ENCODE measurements at places on chromosomes 16 and 17.

DNA sequence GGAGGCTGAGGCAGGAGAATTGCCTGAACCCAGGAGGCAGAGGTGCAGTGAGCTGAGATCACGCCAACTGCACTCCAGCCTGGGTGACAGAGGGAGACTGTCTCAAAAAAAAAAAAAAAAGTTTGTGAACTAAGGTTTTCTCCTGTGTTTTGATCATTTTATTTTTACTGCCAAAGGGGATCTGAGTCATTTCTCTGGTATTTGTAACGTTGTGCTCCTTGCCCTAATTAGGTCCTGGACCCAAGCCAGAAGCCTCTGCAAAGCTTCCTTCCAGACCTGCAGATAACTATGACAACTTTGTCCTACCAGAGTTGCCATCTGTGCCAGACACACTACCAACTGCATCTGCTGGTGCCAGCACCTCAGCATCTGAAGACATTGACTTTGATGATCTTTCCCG lies 32.1 kb downstream of the IST1 start:
- no peak for DNase-seq

GRCh38 chr17:41710472-41711090 lies 1.6 kb upstream of the GAST start:
- DNase-seq, result no peak

GRCh38 chr17:1153795-1154546 lies 25.8 kb downstream of the ABR start:
- peak; percentile 43 for DNase-seq

- DNase-seq, result no peak
These were observed 200.4 kb upstream of the PMFBP1 start for GRCh38 chr16:72372087-72373045.

- DNase-seq, result no peak
These were observed 2.6 kb downstream of the RIPOR1 start for GRCh38 chr16:67531247-67531646.

DNA sequence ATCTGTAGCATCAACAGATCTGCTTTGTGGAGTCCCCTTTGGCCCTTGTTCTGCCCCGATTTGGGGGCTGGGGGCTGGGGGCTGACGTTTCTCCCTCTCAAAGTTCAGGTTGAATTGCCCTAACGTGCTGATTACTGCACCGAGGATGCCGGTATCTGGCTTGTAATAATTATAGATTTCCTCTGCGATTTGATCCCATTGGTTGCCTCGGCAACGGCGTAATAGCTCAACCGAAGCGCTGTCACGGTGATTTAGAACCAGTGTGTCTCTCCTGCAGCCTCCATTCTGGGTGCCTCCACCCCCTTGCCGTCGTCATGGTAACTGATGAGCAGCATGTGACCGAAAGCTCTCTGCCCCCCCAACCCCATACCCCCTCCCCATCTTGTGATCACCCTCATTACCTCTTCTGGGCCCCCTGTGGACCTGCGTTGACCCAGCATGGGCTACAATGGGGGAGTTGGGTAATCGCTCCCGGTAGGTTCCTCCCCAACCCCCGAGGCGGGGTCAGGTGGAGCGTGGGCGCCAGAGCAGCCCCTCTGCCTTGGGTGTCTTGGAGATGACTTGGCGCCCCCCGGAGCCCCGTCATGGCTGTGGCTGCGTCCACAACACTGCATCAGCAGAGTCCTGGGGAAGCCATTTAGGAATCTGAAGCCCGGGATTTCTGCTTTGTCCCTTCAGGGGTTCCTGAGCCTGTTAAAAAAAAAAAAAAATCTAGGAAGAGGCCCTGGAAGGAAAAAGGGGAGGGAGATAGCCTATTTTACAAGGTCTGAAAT lies 38.4 kb downstream of the ABAT start:
- no peak for DNase-seq

DNA sequence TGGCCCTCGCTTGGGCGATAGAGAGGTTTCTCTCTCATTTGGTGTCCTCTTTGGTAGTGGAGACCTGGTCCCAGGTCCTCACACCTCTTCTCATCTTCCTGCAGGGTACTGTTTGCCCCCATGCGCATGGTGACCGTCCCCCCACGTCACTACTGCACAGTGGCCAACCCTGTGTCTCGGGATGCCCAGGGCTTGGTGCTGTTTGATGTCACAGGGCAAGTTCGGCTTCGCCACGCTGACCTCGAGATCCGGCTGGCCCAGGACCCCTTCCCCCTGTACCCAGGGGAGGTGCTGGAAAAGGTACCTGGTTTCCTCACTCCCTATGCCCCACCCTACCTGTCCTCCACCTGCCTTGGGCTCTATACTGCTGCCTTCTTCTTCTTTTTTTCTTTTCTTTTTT lies 10.5 kb downstream of the MVP start:
- no peak for DNase-seq

GRCh38 chr17:64328036-64328858 lies 62.4 kb downstream of the PECAM1 start:
- no peak for DNase-seq

DNA sequence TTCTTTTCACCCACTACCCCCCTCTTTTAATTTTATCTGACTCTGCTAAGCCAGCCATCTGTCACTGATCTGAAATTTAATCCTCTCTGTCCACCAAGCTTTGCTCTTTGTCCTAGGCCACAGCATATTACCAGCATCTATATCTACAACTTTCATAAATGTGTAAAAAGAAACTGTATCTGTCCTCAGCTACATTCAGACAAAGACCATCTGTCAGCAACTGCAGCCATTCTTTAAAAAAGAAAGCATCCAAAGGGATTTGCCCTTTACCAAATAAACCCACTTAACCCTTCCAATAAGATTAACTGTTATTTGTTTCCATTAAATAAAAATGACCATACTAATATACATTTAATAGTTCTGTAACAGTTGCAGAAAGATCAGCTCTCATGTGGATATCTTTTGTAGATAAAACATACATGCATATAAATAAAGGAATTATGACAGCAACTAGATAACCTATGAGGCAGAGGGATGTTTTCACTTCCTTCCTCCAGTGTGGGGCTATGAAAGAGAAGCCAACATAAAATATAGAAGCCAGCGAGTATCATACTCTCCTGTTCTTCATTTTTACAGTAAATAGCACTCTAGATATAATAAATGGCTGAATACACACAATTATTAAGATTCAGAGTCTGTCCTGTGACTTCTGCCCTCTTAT lies 602.5 kb upstream of the SALL1 start:
- no peak for DNase-seq

DNA sequence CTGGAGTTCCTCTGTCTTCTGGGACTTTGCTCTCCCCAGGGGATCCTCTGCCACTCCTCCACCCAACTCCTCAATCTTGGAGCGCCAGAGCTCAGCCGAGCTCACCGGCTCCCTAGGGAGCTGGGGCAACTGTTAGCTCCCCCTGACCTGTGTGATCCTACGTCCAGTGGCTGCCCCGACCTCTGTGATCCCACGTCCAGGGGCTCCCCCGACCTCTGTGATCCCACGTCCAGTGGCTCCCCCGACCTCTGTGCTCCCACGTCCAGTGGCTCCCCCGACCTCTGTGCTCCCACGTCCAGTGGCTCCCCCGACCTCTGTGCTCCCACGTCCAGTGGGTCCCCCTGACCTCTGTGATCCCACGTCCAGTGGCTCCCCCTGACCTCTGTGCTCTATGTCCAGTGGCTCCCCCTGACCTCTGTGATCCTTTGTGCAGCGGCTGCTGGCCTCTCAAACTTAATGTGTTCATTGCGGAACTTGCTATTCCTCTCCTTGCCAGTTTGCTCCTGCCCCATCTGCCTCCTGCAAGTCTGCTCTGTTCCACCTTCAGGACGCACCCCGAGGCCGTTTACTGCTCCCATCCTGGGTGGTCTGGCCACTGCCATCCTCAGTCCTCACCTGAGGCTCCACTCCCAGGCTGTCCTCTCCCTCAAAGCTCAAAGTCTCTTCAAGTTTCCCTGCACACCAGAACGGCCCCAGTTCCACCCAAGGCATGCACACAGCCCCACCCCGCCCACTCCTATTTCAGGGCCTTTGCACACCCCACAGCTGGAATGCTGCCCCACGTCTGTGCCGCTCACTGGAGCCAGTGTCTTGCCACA lies 2.8 kb downstream of the VPS9D1 start:
- no peak for DNase-seq

DNA sequence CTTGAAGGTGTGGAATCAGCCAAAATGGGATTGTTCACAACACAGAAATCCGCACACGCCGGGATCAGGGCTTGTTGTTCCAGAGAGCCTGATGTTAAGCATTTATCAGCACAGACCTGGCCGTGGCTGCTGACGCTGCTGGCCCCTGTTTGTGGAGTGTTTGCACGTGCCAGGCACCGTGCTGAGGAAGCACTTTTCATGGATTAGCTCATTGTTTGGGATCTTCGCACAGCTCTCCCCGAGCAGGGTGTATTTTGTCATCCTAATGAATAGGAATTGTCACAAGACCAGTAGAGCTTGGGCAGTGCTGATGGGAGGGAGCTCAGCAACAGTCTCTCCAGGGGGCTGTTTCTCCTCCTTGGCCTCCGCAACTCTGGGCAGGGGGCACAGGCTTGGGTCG lies 160.4 kb upstream of the PLCG2 start:
- DNase-seq, result no peak

DNA sequence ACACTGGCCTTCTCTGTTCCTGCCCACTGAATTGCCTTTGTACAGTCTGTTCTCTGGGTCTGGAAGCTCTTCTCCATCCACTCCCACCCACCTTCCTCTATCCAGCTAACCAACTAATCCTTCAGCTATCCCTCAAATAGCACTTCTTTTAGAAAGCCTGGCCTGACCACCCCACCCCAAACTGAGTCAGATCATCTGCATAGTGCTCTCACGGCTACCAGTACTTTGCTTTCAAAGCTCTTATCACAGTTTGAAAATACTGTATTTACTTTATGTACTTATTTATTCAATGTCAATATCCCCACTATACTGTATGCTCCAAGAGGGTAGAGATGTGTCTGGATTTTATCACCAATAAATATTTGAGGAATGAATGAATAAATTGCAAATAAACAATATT lies 4.5 kb upstream of the CLDN7 start:
- no peak for DNase-seq

DNA sequence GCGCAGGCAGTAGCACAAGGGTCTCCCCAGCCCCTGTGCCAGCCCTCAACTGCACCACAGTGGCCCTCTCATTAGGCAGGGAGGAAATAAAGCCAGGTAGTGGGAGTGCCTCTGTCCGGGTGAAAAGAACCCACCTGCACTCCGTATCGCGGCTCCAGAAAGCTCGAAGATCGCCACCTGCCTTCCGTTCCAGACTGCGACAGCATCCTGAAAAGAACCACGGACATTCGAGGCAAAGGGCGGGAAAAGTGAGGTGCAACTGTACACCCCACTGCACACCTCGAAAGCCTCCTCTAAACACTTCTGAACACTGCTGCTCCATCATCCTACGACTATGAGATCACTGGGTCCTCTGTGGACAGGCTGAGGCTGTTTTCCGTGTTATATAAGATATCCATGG lies 28.7 kb downstream of the IFT140 start:
- no peak for DNase-seq

- no peak for DNase-seq
These were observed 292.0 kb upstream of the TNRC6C start for GRCh38 chr17:77666462-77666861.

DNA sequence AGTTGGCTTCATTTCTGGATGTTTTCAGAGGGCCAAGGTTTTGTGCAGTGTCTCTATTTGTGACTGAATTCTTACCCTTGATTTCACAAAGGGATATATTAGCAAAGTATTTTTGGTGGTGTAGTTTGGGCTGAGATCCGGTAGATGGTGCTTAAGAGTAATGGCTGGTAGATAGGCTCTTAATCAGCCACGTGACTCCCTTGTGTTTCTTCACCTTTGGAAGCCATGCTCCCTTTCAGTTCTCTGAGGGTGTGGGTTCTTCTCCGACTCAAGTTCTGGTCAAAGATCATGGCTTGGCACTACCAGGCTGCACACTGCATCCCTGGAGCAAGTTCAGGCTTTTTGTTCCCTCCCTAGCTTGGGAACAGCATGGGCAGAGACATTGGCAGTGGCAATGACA lies 887.3 kb downstream of the CDH8 start:
- DNase-seq, result no peak

- DNase-seq, result no peak
These were observed 68.3 kb downstream of the MSI2 start for GRCh38 chr17:57324631-57325030.

DNA sequence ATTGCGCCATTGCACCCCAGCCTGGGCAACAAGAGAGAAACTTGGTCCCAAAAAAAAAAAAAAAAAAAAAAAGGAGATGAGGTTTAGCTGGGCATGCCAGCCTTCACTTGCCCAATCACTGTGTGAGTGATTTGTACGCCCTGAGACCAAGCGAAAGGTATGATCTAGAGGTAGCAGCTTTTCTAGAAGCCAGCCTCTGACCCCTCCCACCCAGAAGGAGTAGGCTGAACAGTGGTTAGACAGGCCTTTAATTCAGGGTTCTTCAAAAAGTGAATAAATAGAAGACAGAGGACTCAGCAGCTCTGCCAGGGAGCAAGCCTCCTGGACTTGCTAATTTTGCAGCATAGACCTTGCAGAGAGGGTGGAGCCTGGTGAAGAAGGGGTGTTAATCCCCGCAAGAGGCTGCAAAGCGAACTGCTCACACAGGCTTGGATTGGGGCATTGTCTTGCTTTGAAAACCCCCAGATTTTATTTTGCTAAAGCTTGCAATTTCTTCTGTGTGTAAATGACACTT lies 7.1 kb upstream of the CYTH1 start:
- DNase-seq, result no peak

GRCh38 chr17:82881900-82882714 lies 42.3 kb upstream of the ZNF750 start:
- no peak for DNase-seq

- no peak for DNase-seq
These were observed 51.7 kb downstream of the NXN start for GRCh38 chr17:927611-928461.

DNA sequence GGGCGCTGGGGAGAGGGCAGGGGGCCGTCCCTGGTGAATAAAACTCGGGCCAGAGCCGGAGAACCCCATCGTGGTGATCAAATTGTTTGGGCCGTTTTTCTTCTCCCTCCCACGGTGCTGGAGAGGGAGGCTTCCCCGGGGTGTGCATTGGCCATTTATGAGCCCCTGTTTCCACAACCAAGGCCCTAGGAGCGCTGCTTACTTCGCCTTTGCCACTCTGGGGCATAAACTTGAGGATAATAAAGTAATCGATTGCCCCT lies 544 bp downstream of the CCP110 start:
- no peak for DNase-seq

DNA sequence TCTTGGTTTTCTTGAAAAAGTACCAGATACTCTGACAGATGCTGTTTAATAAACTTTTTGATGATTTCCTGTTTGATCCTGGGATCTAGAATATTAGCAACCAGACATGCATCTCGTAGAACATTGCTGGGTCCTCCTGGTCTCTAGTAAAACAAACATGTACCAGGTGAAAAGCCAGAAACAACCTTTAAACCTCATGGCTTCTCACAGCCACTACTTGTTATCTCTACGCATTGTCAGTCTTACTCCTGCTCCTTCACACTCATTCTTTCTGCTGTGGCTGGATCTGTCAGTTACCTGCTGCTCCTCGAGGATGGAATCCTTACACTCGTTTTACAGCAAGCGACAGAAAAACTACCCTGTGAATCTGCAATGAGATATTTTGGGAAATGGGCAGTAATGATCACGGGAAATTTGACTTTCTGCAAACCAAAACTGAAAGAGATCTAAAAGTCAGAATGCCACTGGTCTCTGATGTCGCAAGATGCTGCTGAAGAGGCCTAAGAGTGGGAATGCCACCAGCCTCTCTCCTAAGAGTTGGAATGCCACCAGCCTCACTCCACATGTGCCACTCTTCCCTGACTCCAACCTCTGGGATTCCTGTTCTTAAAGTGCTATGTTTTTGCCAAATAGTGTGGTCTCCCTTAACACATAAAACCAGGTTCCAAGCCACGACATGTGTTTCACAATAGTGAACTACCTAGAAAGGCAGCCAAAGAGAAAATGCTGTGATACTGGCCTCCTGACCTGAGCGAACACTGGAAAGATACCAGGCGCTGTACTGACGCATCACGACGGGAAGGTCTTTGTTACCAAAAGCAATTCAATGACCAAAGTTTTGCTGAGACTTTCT lies 86.3 kb downstream of the VPS53 start:
- DNase-seq, result no peak

All from cerebellar nuclear complex (tissue), 1 donor.